CD4-positive, alpha-beta T cell treated with Interleukin-2 at 100 ng/mL for 4 hours (primary cell): ENCODE measurements at places on chromosomes 5 and 9.

DNA sequence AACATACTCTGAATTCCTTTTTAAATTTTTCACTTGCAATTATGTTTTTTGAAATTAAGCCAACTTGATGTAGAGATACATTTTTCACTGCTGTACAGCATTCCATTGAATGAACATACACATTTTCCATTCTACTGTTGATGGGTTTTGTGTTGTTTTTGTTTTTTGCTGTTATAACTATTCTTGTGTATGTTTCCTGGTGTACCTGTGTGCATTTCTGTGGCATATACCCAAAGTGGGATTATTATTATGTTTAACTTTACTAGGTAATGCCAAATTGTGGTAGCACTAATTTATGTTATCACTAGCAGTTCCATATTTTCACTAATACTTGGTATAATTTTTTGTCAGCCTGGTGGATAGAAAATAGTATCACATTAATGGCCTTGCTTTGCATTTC lies 2.7 kb downstream of the RFESD start:
- no peak for DNase-seq

- DNase-seq = no peak
These were observed 526.1 kb upstream of the WWC1 start for GRCh38 chr5:167765352-167765751.

GRCh38 chr9:131051592-131052517 lies 42.9 kb downstream of the LAMC3 start:
- DNase-seq = no peak

DNA sequence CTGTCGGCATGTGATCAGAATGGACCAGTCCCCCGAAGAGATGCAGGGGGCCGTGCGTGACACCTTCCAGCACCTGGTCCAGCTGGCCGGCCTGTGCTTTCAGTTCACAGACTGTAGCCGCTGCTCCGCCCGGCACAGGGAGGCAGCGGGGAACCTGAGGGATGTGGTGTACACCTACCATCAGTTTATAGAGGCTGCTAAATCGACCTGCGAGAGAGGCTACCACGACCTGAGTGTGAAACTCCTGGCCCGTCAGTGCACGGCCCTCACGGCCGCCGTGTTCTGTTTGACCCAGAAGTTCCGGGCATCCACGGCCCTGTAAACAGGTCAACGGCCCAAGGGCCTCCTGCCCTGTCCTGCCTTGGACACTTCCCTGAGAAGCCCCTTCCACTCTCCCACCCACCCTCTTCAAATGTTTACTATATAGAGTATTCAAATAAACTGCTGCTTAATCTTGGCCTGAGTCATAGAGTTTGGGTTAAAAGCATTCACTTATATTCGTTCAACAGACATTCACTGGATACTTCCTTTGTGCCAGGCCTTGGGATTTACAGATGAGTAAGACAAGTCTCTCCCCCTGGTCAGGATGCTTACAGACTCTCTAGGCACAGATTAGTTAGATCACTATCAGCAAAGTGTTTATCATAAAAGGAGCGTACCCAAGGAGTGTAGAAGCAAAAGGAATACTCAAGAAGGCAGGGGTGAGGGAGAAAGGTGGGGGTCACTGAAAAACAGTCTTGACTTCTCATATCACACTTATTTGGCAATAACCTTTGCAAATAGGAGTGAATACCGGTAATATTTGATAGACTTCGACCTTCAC lies 6.9 kb upstream of the TRMT10B start:
- DNase-seq = no peak

GRCh38 chr5:174668349-174668748 lies 56.0 kb upstream of the MSX2 start:
- no peak for DNase-seq

- DNase-seq = no peak
These were observed 347.0 kb downstream of the NTRK2 start for GRCh38 chr9:85016384-85017006.
